ENCODE measurements at places on chromosomes 2 and 18.

DNA sequence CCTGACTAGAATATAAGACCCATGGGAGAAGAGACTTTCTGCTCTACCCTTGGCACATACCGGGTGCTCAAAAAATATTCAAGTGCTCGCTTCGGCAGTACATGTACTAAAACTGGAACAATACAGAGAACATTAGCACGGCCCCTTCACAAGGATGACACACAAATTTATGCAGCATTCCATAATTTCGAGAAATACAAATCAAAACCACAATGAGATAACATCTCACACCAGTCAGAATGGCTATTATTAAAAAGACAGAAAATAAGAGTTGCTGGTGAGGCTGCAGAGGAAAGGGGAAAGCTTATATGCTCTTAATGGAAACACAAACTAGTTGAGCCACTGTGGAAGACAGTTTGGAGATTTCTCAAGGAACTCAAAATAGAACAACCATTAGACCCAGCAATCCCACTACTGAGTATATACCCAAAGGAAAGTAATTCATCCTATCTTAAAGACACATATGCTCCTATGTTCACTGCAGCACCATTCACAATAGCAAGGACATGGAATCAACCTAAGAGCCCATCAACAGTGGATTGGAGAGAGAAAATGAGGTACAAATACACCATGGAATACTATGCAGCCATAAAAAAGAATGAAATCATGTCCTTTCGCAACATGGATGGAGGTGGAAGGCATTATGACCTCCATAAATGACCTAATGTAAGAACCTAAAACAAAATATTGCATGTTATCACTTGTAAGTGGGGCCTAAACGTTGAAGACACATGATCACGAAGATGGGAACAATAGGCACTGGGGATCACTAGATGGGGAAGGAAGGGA, 71.6 kb upstream of the CYP1B1 start:
- no peak for DNase-seq

DNA sequence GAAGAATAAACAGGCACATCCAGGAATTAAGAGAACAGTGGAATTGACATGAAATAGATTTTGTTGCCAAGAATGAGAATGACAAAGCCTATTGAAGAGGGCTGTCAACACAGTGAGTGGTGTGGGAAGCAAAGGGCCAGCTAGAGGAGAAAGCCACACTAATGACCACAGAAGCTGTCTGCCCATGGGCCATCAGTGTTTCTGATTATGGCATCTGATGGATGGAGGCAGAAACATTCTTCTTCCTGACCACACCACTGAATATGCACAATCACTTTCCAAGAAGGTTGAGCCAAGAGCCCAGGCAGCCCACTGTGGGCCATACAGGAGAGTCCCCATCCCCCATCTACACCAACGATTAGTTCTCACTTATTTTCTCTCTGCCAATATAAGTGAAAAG, 146.0 kb upstream of the SH3BP4 start:
- DNase-seq: no peak

- no peak for DNase-seq
These were observed 47.8 kb downstream of the KCTD18 start for GRCh38 chr2:200461846-200462710.

- DNase-seq: no peak
These were observed 166.3 kb upstream of the MC4R start for GRCh38 chr18:60538891-60539290.

DNA sequence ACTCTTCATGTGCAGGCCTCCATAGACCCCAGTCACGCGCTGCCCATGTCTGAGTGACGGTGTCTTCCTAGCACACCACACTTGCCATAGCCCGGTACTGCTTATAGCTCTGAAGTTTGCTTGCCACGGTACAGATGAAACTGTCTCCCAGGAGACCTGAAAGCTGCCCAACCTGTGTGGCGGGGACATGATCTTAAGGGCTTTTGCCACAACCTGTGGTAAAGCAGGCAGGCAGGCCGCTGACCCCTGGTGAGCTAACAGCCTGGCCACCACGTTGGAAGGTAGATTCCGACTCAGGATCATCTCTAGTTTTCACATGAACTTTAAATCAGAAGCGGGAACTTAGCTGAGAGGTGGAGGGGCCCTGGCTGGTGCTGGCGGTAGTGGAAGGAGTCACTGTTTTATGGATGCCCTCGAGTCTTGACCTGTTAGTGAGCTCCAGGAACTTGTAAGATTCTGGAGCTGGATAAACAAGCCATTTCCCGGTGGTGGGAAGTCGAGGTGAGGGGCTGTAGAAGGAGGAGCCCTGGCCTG, 153.3 kb downstream of the ZNF236 start:
- no peak for DNase-seq

GRCh38 chr18:62758591-62758990, 43.2 kb downstream of the PHLPP1 start:
- DNase-seq: no peak
